Choroid plexus epithelial cell (primary cell): ENCODE measurements at places on chromosomes 2 and 18.

DNA sequence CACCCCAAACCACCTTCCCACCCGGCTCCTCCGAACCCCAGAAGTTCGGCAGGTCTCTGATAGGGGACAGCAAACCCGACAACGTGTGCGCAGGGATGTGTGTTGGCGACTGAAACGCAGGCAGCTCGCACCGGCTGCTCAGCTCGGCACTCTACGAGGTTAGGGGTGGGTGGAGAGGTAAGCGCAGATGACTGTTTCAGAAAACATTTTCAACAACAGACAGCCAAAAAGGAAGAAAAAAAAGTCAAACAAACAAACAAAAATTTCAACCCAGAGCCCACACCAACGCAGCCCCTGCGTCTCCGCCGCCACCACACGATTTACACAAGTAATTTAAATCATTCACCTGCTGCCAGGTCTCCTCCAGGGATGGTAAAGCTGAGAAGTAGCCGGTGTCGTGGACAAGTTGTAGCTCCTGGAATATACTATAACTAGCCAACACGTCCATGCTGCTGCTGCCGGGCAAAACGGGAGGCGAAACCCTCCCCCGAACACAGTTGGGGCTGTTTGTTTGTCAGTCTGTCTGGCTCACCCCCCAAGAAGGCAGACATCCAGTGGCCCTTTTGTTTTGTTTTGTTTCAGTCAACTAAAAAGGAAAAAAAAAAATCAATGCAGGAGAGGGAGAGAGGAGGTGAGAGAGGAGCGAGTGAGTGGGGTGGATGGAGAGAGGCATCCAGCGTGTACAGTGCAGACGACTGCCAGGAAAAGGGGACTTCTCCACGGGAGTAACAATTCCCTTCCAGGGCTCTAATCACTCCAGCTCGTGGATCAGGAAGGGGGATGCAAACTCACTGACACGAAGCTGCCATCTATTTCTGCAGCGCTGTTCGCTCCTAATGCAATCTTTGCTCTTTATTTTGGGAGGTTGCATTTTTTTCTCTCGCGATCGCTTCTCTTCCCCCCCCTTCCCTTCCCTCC is at the start of gene KLF7:
Gene KLF7 (minus strand): TSS at position 828 of the 918 bp plus-strand sequence. CDS start 380 bp downstream, at position 448.
- DNase-seq = peak; percentile 59

- DNase-seq = peak; percentile 23
Measured at GRCh38 chr2:216083464-216084281, 2.0 kb downstream of the TMEM169 start.

DNA sequence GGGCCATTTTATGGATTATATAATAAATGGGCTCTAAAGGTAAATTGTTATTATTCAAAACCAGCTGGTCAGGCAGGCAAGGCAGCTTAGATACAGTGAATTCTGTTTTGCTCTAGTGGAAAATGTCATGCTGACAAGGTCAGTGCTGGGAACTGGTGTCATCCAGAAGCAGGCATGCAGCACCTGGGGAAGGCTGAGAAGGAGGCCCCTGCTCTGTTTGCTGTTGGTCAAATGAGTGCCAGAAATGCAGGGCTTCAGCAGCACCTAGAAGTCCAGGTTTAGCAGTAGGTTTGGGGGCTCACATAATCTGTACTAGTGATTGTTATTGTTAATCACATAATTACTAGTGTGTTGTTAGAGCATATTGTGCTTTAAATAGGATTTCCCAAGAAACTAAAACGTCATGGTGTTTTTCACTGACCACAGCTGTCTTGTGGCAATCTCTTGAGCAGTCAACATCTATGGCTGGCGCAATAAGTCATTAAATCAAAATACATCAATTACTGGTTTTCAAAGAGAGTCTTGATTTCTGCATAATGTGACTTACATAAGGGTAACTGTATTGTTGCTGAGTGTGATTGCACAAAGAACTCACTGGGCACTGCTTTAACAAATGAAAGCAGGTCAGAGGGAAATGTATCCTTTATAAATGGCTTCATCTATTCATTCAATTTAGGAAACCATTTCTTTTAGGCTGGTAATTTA is 99.1 kb downstream of the MYO3B start:
- DNase-seq = no peak

DNA sequence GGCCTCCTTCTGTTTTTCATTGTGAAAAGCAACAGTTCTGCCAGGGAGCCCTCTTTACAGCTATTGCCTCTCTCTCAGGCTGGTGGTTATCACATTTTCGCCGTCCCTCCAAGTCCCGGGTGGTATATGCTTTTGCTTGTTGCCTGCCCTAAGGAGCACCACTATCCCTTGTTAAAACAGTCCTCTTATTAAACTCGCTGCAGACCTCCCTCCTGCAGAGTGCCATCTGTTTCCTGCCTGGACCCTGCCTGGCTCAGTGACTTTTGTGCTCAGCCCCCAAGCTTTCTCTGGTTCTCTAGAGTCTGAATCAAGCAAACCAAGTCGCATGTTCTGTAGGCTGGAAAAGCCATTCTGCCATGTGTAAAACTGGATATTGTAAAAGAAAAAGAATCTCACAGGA is 72.1 kb upstream of the FHL2 start:
- DNase-seq = no peak

DNA sequence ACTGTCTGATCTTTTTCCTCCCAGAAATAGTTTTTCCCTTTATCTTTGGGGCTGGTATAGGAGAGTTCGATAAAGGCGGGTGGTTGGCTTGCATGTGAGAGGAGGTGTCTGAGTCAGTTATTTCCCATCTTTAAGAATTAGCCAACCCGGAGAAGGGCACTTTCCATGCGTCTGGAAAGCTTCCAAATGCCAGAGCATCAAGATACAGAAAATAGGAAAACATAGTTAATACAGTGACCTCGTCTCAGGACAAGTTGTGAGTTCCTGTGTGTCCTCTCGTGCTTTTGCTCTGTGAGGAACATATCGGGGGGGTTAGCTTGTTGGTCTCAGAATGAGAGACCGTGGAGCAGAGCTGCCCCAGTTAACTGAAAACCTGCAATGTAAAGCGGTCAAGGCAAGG is 18.7 kb upstream of the PUM2 start:
- DNase-seq = no peak

- no peak for DNase-seq
Measured at GRCh38 chr2:109660046-109660860, 46.1 kb downstream of the SOWAHC start.

GRCh38 chr2:74321737-74322136 is 21.5 kb downstream of the SLC4A5 start:
- DNase-seq = no peak

DNA sequence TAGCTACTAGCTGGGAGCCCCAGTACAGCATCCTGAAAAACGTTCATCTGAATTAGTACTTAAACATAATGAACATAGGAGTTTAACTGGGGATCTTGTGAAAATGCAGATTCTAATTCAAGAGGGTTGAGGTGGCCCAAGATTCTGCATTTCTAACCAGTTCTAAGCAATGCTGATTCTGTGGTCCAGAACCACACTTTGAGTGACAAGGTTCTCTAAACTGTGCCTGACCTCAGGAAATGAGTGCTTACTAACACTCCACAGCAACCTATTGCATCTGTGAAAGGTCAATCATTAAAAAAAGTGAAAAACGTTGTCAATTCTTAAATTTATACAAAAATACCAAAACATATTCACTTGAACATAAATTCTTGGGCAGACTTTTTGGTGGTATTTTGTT is 157.1 kb upstream of the ZFP36L2 start:
- DNase-seq = no peak

GRCh38 chr18:44452346-44452745 is 228.3 kb upstream of the SETBP1 start:
- peak; percentile 26 for DNase-seq

DNA sequence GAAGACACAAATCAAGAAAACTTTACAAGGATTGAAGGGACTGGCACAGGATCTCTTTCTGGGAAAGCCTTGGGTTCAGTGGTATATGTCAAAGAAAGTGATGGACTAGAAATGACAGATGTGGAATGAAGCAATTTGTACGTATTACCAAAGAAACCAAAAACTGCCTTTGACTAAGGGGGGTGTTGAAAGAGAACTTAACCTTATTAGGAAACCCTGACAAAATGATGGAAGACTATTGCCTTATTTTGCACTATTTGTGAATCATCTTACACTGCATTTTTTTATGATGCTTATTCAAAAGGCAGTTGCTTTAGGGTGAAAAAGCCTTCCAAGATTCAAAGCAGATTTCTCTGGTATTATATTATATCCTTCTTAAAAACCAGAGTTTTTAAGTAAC is 4.0 kb downstream of the TSGA10 start:
- DNase-seq = no peak

DNA sequence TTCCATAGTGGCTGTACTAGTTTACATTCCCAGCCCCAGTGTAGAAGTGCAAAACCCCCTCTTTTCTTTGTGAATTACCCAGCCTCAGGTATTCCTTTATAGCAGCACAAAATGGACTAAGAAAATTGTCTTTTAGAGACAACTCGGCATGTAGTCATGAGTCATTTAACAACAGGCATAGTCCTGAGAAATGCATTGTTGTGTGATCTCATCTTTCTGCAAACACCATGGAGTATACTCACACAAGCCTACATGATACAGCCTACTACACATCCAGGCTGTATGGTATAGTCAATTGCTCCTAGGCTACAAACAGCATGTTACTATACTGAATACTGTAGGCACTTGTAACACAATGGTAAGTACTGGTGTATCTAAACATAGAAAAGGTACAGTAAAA is 44.4 kb upstream of the MBP start:
- DNase-seq = peak; percentile 79

DNA sequence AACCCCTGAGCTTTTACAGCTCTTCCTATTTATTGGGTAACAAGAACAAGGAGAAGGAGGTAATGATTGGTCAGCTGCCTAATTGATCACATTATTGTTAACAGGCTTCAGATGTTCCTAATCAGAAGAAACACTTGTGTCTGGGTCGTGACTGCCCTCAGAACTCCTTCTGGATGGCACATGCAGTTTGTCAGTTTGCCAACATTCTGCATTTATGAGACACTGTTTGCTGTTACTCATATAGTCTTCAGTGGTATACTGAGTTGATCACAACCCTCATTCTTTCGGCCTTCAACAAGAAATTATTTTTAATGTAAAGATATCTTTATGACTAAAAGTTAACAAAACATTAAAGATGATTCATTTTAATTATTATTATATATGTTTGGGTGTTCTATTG is 95.7 kb upstream of the DOCK10 start:
- no peak for DNase-seq

GRCh38 chr2:15795426-15795825 is 144.9 kb upstream of the MYCN start:
- no peak for DNase-seq

DNA sequence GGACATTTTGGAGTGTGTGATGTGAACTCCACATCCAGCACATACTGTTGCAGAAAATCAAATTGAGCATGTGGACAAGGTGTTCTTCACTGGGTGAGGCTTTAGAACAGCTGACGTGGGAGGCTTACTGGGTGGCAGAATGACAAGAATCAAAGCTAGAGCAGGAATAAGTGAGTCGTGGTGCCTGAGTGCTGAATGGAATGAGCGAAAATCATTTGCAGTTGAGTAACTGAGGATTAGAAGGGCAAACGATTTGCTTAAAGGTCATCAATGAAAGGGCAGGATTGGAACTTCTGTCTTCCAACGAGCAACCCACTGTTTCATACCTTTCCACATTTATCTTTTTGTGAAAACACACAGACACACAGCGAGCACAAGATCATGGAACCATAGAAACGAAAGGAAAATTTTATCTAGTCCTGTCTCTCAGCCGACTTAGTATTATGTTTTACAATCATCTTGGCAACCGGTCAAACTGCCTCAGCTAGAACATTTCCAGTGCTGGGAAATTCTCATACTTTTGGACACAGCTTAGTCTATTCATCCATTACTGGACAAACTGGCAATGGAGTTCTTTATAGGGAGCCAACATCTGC is 7.2 kb upstream of the DAW1 start:
- DNase-seq = peak; percentile 87

DNA sequence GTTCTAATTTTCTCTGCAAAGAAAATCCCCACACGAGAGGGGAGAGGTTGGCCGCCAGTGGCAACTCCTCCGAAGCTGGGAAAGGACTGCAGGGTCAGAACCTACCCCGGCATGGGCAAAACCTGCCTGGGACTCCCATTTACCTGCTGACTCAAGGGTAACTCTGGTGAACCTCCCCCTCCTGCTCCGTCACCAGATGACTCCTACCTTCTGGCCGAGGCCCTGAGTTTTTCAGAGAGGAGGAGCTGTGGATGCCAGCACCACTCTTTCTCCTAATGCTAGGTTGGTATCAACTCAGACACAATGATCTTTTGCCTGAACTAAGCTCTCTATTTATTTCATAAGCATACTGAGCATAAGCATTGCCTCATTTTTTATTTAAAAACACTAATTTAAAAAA is 96.6 kb downstream of the ALPK2 start:
- DNase-seq = no peak

GRCh38 chr18:44927127-44927849 is 246.6 kb downstream of the SETBP1 start:
- no peak for DNase-seq

DNA sequence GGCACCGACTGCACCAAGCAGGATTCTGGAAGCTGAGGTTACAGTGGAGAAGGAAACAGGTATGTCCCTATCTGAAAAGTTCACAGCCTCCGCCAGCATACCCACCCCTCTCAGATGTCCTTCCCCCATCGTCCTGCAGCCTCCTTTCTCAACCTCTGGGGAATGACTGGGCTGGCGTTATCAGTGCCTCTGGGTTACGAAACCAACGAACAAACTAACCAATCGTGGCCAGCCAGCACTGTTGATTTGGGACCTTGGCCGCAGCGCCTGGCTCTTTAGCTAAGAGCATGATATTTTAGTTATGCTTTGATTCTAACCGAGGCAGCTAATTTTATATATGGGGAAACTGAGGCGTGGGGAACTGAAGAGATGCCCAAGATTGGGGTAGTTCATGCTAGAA is 233.0 kb downstream of the TFCP2L1 start:
- DNase-seq = no peak

DNA sequence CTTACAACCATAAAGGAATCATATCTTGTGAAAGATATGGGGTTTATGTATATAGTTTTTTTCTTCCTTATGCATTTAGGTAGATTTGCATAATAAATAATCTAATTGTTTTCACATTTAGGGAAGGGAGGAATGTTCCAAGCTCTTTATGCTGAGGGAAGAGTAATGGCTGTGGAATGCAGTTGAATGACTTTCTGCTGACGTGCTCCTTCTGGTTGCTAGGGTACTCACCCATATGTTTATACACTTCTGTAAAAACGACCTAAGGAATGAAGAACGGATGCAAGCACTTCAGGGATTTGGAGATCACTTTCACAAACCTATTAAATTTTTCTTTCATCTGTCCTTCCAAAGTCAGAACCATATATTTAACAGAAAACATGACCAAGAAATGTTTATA is 29.2 kb upstream of the PPP4R1 start:
- DNase-seq = peak; percentile 98
